Gastrocnemius medialis (tissue), 4 donors: ENCODE measurements at places on chromosomes 4 and X. TPM values are rescaled to one million over a fixed set of nuclear protein-coding genes. Genes with fewer than 3 reads are reported as not detected.

The GPC3 gene
- 1.4 TPM for total RNA-seq

- peak overlapping the region; percentile 84 for H3K4me3 ChIP-seq
- no peaks in the 10 kb centered on the region for H3K36me3 ChIP-seq
- DNase-seq = no peak
- H3K27ac ChIP-seq = peak overlapping the region; percentile 93
- peaks cover 6% of the 10 kb centered on the region for H3K4me1 ChIP-seq
- no peaks in the 10 kb centered on the region for H3K27me3 ChIP-seq
Measured at GRCh38 chrX:149937871-149938426, 342 bp downstream of the EOLA2 start.

DNA sequence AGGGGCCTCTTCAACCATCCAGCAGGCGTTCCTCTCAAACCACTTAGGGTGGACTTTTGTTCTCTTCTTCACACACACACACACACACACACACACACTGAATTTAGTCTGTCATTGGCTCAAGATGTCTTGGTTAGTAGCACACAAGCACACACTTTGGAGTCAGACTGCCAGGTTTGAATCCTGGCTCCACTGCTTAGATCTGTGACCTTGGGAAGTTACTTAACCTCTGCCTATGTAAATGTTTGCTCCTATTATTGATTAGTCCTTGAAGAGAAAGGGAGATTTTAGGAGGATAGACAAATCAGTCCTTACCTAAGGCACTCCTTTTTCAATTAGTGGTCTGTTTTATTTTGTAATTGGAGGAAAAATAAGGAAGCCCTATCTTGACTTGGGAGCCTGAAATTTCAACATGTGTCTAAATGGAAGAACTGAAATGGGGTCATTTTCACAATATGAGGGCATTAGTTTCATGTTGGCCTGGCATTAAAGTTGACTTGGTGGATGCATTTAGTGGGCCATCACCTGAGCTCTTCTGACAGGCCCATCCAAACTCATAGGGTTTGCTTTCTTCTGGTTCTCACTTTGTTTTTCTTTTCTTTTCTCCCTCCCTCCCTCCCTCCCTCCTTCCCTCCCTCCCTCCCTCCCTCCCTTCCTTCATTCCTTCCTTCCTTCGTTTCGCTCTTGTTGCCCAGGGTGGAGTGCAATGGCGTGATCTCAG is 13.3 kb upstream of the TMEM131L start:
- no peak overlapping the region for H3K27ac ChIP-seq
- peaks cover 8% of the 10 kb centered on the region for H3K4me1 ChIP-seq
- no peaks in the 10 kb centered on the region for H3K27me3 ChIP-seq
- no peaks in the 10 kb centered on the region for H3K36me3 ChIP-seq

GRCh38 chrX:153517946-153518834 is 748 bp downstream of the ATP2B3 start:
- no peak for DNase-seq
- H3K27me3 ChIP-seq = peaks cover 3% of the 10 kb centered on the region
- no peak overlapping the region for H3K4me3 ChIP-seq
- no peaks in the 10 kb centered on the region for H3K36me3 ChIP-seq
- no peak overlapping the region for H3K27ac ChIP-seq

DNA sequence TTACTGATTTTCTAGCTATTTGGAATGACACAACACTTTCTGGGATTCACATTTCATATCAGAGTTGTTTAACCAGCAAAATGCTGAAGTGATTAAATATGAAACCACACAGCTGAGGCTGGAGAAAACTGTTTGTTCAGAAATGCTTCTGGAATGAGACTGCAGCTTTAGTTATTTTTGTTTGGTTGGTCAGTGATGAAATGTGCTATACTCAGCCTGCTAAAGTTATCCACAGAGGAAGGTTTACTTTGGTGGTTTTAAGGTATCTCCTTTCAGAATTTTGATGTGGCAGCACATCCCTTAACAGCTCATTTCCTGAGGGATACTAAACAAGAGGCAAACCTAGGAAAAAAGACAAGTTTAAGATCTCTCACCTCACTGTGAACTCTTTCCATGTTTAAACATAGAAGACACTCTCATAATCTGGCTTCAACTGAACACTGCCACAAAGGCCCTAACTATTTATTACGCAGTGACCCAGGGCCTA is 106.6 kb upstream of the PDE5A start:
- no peak for DNase-seq
- peak overlapping the region; percentile 81 for H3K27ac ChIP-seq
- H3K27me3 ChIP-seq = no peaks in the 10 kb centered on the region
- no peaks in the 10 kb centered on the region for H3K36me3 ChIP-seq
- no peak overlapping the region for H3K4me3 ChIP-seq

- H3K27me3 ChIP-seq = no peaks in the 10 kb centered on the region
- no peak for DNase-seq
- H3K4me1 ChIP-seq = no peaks in the 10 kb centered on the region
- no peaks in the 10 kb centered on the region for H3K36me3 ChIP-seq
Measured at GRCh38 chr4:168612450-168613135, 115.7 kb downstream of the PALLD start.

The PNMA6A gene
- not detected for total RNA-seq

DNA sequence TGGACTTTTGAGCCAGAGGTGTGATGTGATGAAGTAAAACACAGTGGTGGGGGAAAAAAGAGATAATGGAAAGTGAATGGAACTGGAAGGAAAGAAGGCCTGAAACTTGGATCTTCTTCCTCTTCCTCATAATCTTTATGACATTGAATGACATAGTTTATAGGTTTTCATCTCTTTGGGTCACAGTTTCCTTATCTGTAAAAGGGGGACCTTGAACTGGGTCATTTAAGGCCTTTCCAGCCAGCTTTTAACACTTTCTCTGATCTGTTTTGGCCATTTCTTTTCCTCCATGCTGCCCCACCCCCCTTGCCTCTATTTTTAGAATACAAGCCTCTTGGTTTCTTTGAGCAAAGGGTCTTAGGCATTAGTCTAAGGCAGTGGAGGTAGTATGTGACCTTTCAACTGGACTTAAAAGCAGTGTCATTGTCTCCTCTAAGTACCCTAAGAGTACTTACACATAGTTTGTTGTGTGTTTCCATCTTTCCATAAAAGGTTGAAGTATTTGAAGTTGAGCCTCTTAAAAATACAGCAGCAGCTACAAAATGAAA is 7.8 kb downstream of the CPEB2 start:
- no peak overlapping the region for H3K4me3 ChIP-seq
- no peak for DNase-seq
- peaks cover 20% of the 10 kb centered on the region for H3K36me3 ChIP-seq
- H3K27ac ChIP-seq = no peak overlapping the region
- H3K4me1 ChIP-seq = peaks cover 25% of the 10 kb centered on the region

DNA sequence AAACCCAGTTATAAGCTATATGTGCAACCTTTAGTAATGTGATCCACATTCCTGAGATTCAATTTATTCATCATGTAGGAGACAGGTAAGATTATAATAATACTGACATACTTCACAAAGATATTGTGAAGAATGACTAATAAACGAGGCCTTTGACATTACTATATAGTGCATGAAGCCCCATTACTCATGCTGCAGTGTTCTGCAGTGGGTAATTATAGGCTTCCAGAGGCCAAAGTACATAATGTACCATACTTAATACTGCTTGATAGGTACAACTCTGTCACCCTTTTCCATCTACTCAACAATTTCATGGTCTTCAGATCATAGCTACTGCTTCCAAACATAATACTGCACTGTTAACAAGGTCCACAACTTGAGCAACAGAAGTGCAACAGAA is 68.9 kb downstream of the COL25A1 start:
- H3K27ac ChIP-seq = peak overlapping the region; percentile 41
- H3K4me3 ChIP-seq = no peak overlapping the region
- no peak for DNase-seq
- H3K27me3 ChIP-seq = no peaks in the 10 kb centered on the region
- H3K4me1 ChIP-seq = peaks cover 17% of the 10 kb centered on the region

DNA sequence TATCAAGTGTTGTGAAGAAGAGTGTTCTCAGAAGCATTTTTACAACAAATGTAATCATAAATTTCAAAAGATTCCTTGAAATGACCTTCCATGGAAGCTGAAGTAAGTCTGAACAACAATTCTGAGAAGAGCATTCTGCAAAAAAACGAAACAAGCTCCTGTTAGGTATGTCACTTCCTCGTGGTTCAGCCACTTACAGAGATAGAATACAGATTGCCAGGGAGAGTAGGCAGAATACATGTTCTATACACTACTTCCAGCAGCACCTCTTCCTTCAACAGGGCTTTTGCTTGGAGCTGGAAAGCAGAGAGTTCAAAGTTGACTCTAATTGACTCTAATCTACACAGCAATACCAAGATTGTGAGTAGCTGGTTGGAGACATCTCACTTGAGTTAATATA is 274.5 kb downstream of the ADGRA3 start:
- no peaks in the 10 kb centered on the region for H3K36me3 ChIP-seq
- no peaks in the 10 kb centered on the region for H3K4me1 ChIP-seq
- H3K27ac ChIP-seq = no peak overlapping the region
- no peak overlapping the region for H3K4me3 ChIP-seq
- H3K27me3 ChIP-seq = no peaks in the 10 kb centered on the region

- no peaks in the 10 kb centered on the region for H3K4me1 ChIP-seq
- H3K36me3 ChIP-seq = no peaks in the 10 kb centered on the region
- H3K27ac ChIP-seq = no peak overlapping the region
- no peaks in the 10 kb centered on the region for H3K27me3 ChIP-seq
- no peak for DNase-seq
Measured at GRCh38 chrX:111868726-111869638, 7.0 kb upstream of the TRPC5OS start.

DNA sequence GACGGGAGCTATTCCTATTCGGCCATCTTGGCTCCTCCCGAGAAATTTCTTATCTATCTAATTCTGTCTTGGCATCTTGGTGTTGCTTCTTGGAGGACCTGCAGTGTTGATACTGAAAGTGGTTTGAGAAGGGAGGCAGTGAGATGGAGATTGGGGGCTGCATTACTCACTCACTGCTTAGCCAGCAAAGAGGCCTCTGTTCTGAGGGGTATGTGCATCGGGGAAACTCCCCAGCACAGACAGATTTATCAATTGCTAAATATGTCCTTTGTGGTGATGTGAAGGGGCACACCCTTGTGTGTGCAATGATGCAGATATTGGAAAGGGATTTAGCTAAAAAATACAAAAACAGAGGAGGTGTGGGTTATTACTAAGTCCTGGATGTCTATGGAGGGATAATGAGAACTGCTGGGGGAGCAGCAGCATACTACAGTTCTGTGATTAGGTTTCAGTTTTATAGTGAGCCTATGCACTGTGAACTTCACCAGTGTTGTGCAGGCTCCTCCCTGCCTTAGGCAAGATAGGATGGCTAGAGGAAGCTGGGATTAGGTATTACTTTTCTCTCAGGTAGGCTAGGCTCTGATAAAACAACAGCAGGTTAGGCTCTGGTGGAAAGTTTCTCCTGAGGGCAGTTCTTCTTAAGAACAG is 279.0 kb downstream of the HS3ST1 start:
- H3K27me3 ChIP-seq = no peaks in the 10 kb centered on the region
- H3K36me3 ChIP-seq = no peaks in the 10 kb centered on the region
- H3K4me1 ChIP-seq = no peaks in the 10 kb centered on the region
- H3K4me3 ChIP-seq = no peak overlapping the region
- DNase-seq = no peak
- H3K27ac ChIP-seq = no peak overlapping the region

The TLR2 gene
- 3.8 TPM for total RNA-seq

The NDNF gene
- total RNA-seq = 6.3 TPM

The TLR1 gene
- total RNA-seq = 1.3 TPM

The ANTXR2 gene
- 25.2 TPM for total RNA-seq

DNA sequence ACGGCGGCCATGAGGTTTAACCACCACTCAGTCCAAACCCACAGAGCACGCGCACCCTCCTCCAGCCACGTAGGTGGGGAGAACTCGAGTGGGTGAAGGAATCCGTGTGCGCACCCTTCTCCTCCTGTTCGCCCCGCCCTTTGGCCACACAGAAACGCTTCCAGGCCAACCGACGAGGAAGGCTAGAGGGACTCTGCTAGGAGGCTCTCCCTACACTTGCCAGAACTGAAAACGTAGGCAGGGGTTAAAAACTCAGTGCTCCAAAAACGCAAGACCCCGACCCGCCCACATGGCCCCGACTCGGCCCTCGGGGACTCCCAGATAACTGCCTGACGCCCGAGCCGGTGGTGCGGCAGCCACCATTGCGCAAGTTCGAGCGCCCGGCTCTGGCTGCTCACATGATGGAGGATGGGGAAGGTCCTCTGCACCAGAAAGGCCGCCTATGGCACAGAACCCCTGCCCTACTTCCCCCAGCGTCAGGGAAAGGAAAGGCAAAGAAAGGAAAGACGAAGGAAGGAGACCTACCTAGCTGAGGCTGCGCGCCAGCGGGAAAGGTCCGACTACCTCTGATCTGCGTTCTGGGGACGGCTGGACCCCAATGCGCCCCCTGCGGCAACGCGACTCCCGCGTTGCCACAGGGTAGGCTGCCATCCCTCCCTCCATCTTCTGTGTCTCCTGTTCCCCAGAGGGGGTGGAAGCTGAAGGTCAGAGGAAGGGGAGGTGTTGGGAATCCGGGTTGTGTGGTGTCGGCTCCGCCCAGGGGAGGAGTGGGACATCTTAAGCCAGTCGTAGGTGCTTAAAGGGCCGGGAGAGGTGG is 201.9 kb upstream of the AGTR2 start:
- no peak overlapping the region for H3K4me3 ChIP-seq
- DNase-seq = no peak

The NIPAL1 gene
- not detected for total RNA-seq
